ENCODE measurements at places on chromosomes 3 and 15.

- no peak for DNase-seq
These were observed 334.7 kb upstream of the LRRFIP2 start for GRCh38 chr3:37509069-37509468.

- no peak for DNase-seq
These were observed 172.0 kb downstream of the MCTP2 start for GRCh38 chr15:94403331-94403730.

GRCh38 chr15:101089579-101090427 is 162.0 kb downstream of the CHSY1 start:
- no peak for DNase-seq

DNA sequence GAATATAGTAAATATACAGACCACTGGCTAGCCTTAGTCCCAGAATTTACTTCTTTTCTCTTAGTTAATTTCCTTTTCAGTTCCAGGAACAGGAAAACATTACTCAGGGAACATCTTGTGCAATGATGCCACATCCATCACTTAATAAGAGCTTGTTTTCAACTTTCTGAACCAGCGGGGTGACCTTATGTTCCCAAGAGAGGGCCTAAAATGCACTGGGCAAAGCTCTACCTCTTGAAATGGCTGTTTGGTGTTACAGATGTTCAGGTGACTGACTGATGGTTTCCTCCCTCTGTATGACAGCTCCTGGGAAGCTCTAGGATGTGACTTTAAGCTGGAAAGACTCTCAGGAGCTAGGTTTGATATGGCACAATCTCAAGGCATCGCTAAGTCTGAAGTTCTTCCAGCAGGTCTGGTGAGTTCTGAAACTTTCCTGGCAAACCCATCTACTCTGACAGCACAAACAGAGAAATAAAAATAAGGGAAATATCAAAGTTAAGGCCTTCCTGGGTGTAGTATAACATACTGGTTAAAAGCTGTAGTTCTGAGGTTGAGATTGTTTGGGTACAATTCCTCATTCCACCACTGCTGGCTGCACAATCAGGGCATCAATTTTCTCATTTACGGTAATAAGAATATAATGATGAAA is 98.6 kb downstream of the ZIC1 start:
- DNase-seq = no peak

GRCh38 chr3:130576375-130577266 is 59.6 kb downstream of the COL6A6 start:
- no peak for DNase-seq

- DNase-seq = no peak
These were observed 18.0 kb downstream of the NIT2 start for GRCh38 chr3:100352296-100353231.

DNA sequence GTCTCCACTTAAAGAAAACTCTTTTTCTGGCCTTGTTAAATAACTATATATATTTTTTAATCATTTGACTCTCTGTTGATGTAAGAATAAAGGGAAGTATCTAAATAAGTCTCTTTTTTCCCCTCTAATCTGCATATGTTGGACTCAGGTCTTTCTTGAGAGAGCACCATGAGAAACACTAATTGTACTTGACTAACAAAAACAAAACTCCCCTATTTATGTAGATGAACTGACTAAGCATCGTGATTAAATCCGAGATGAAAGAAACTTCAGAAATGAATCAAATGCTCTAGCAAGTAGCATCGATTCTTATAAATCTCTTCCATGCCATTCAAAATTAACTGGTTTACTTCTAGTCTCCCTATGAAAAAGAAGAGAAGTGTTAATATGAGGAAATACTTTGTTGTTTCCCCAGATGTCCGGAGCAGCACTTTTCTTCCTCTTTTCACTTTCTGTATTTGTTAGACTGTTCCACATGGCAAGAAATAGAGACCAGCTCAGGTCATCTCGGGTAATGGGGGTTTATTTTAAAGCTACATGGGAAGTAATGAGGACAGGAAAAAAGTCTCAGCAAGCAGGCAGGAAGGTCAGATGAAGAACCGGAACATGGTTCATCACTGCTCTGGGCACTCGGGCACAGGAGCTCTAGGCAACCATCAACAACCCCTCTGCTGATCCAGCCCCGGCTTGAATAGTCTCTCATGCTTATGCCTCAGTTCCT is 288.3 kb downstream of the CNTN6 start:
- DNase-seq = no peak

DNA sequence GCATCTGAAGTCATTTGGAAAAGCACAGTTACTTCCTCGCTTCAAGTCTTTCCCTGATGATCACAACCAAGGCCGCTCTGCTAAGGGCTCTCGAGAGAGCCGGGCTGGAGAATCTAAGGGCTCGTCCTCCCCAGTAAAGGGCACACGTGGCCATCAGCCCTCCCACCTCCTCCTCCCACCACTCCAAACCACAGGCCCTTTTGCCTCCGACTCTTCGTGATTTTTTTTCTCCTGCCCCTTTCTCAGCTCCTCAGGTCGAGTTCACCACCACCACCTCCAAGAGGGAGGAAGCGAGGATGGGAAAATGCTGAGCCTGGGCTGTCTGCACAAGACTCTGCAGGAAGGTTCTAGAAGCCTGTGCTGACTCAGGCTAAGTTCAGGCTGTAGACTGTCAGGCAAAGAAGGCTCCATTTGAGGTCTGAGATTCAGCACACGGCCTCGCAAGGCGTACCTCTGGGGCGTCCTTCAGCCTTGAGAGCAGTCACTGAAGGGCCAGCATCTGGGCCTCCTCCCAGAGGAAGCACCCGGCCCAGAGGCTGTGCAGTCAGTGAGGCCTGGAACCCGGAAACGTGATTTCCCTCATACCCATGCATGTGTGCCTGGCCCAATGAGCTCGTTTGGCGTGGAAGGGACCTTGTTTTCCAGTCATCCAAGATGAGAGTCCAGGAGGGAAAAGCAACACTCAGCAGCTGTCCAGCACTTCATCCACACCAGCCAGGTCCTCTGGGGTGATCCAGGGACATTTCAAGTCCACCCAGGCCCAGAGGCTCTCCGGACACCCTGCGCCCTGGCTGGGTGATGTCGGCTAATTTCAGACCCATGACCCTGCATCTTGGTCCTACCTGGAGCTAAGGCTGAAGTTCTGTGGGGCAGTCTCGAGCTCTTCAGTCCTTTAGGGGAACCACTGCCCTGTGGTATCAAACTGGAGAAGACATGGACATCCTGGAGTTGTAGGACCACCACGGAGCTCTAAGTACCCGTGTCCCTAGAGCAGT is 196.8 kb downstream of the XXYLT1 start:
- no peak for DNase-seq

DNA sequence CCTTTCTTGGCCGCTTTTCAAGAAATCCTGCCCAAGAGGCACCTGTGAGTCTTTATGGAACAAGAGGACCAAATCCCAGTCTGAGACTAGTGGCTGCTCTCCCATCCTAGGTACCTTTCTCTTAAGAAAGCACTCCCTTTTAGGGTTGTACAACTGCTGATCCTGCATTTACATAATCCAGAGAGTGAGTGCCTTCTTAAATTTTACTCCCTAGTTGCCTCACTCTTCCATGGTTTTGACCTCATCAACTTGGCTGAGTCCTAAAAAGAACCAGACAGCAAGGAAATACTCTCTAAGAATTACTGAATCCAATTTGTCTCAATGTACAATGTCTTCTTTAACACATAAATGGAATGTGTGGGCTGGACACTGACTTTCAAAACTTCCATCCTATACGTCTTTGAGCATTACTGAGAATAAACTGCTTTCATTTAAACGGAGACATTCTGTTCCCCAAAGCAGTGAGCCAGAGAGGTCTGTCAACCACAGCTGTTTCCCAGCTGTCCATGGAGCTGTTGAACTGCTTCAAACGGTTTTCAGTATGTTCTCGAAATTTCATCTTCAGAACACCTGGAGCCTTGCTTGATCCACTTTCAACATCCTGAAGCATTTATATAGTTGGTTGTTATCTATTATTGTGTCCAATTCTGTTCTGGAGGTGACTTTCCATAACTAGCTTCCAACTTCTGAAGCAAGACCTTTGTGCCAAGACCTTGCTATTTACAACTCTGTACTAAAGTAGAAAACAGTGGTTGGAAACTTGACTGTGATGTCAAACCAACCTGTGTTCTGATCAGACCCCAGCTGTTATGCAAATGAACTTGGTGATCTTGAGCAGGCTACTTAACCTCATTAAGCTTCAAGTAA is 179.1 kb downstream of the SLC9A9 start:
- no peak for DNase-seq

- DNase-seq = no peak
These were observed 1.2 kb downstream of the CLN6 start for GRCh38 chr15:68228143-68228970.

DNA sequence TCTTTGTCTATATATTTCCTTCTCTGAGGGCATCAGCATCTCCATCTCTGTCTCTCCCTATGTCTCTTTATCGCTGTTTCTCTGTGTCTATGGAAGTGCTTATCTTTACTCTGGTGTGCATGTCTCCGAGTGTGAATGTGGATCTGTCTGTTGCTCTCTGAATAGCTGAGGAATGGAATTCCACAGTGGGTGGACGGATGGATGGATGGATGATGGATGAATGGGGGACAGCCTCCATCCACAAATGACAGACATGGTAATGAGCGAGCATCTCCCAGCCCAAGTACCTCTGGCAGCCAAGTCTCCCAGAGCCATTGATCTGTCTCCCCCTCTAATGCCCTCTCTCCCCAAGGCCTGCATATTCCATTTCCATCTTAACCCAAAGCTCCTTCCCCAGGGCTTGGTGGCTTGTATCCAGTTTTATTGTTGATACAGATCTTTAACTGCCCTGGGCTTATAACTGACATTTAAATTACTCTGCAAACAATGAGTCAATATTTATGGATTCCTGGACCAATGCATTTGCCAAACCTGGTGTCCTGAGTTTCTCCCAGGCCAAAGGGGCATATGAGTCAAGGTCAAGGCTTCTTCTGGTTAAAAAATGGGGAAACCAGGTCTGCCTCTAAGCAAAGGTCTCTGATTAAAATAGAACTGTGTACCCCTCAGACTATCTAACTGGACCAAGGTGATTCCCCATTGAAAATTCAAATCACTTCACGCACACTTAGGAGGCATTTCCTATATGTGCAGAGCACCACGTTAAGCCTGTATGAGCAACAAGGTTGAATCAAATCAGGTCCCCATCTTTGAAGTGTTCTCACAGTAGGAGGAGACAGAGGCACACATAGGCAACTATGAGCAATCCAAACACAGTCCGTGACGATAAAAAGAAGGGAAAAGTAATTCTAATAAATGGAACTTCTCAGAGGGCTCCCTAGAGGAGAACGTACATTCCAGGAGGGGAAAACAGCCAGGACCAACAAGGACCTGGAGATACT is 109.9 kb downstream of the TLE3 start:
- no peak for DNase-seq

Measured in T-cell (primary cell).